ENCODE measurements at places on chromosomes 12 and 14.

DNA sequence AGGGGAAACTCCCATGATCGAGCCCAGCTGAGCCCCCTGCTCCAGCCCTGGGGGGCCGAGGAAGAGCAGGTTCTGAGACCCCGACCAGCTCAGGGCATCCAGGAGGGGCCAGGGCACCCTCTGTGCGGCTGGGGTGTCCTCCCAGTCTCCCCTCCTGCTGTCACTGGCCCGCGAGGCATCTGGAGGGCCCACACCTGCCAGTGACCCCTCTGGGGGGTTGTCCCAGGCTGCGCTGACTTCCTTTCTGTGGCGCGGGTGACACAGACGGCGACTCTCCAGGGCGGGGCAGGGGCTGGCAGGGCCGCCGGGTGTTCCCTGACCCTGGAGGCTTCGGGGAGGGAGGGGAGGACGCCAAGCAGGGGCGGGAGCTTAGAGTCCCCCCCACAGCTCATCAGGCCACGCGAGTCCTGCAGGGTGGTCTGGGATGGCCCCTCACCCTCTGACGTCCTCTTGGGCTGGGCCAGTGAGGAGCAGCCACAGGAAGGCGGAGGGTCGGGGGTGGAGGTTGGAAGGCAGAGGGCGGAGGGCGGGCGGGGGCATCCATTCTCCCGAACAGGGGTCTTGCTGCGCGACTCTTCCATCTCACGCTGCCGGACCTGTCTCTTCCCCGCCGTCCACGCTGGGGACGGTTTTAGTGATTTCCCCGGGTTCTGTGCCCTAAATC lies 38.6 kb upstream of the FBRSL1 start:
- no peak for DNase-seq

- DNase-seq = no peak
Observed at GRCh38 chr12:57226588-57227314, 2.8 kb upstream of the SHMT2 start.

DNA sequence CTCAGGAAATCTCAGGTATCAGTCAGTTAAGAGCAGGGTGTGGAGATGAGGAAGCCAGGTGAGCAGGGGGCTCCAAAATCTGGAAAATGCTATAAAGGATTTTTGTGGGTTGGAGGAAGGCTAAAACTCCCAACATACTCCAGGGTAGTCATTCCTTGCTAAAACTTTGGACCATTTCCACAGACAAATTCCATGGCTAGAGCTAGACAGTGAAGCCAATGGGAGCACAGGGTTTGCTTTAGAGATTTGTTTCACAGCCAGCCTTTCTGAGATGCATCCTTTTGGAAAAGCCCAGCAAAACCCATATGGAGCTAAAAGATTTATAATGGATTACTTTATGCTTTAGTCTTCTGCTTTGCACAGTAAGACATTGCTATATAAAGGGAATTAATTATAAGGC lies 146.5 kb downstream of the SAMD4A start:
- DNase-seq = no peak

DNA sequence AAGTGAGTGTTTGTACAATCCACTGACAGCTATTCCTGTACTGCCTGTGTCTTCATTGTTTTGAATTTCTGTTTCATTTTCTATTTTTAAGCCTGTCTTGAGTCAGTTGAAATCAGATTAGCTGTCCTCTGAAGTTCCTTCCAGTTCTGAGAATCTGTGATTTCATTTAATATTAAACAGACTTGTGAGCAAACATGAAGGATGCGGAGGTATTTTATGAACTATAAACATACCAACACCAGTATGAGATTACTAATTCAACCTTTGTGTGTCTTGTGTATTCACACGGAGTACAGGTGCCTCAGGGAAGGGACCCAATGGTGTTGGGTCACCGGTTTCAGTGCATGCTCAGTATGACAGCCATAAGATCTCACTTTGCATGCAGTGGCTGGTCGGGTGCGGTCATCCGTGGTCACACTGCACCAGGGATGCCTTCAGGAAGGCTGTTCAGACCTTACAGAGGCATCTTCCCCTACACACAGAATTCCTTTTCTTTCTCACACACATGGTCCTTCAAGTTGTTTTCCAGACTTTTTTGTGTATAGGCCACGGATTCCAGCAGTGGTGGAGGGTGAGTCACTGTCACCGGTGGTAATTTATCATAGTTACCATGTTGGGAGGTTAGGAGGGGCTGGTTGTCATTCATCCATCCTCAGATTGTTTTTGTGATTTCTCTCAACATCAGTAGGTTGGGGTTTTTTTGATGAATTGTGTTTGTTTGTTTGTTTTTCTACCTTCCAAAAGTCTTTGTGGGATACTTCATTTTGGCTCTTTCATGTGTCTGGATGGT lies 103.0 kb upstream of the SFSWAP start:
- DNase-seq = no peak

DNA sequence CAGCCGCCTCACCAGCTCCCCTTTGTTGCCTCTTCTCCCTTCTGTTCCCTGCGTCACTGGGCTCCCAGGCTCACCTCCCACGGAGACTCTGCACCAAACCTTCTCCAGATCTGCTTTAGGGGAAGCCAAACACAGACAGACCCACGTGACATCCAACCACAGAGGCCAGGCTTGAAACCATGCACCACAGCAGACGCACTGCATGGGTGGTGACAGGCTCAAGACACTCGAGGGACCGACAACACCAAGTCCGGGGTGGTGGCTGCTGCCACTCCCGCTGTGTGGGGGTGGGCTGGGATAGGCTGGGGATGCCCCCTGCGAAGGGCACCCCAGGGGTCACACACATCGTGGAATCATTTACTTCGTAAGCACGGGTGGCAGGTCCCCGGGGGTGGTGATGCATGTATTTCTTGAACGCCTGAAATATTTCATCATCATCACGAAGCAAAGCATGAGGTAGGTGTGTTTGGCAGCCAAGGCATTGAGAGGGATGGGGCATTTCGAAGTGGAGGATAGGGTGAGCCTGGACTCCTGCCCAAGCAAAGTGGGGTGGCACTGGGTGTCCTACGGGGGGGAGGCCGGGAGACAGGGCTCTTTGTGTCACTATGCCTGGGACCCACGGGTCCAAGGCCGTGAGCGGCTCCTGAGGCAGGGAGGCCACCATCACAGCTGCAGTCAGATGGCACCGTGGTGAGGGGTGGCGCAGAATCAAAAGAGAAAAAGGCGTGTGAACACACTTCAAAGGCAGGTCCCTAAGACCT lies 66.8 kb upstream of the RFLNA start:
- DNase-seq = no peak

DNA sequence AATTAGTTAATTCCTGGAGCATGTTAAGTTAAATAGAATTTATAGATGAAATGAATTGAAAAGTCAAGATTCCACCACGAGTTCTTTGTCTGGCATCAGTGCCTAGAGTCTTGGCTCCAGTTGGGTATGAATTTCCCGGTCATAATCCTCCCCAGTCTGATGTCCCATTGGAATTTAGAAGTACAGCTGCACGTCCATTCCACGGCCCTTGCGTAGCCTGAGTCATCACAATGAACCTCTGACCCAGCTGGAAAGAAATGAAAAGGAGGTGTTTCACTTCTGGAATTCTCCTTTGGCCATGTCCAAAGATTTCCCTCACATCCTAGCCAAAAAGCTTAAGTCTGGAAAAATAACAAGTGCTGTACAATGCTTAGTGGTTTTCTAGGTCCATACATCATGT lies 122.7 kb downstream of the KICS2 start:
- no peak for DNase-seq

DNA sequence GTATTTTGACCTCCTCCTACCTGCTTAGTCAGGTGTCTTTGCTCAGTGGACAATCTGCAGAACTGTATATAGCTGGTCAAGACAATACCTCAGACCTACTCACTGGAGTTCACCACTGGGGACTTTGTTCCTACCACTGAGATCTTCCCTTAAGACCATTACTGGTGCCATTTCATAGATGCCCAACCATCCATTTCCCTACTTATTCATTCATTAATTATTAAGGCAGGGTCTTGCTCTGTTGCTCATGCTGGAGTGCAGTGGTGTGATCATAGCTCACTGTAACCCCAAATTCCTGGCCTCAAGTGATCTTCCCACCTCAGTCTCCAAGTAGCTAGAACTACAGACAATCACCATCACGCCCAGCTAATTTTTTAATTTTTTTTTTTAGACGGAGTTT lies 22.8 kb upstream of the CRADD start:
- DNase-seq = no peak

GRCh38 chr14:66143387-66144112 lies 342.6 kb upstream of the CCDC196 start:
- DNase-seq = no peak

All from activated B cell treated with CpG ODN at 0.5 μM for 24 hours (primary cell).